Anterior cingulate cortex (tissue), 58 donors: ENCODE measurements at places on chromosomes 2 and 18.

- no peak for DNase-seq
Observed at GRCh38 chr18:58402951-58403702, 225.8 kb downstream of the ALPK2 start.

DNA sequence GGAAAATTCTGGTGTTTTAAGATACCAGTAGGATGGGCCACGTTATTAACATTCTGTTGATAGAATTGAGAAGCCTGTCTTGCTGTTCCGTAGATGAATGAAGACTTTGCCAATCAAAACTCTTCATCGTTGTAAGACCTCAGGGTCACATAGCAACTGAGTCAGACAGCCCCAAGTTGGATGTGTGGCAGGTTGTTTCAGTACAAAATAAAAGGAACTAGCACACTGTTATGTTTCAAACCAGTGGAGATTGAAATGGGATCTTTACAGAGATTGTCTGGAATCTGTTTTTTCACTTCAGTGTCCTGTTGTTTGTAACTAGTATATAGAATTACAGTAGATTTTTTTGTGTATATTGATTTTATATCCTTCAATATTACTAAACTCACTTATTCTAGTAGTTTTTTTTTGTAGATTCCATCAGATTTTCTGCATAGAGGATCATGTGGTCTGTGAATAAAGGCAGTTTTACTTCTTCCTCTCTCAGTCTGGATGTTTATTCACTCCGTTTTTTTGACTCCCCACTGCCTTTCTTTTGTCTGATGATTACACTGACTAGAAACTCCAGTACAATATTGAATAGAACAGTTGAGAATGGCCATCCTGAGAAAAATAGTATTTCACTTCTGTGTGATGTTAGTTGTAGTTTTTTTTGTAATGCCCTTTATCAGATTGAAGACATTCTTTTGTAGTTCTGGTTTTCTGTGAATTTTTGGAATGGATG lies 22.7 kb downstream of the EPC2 start:
- DNase-seq: no peak

DNA sequence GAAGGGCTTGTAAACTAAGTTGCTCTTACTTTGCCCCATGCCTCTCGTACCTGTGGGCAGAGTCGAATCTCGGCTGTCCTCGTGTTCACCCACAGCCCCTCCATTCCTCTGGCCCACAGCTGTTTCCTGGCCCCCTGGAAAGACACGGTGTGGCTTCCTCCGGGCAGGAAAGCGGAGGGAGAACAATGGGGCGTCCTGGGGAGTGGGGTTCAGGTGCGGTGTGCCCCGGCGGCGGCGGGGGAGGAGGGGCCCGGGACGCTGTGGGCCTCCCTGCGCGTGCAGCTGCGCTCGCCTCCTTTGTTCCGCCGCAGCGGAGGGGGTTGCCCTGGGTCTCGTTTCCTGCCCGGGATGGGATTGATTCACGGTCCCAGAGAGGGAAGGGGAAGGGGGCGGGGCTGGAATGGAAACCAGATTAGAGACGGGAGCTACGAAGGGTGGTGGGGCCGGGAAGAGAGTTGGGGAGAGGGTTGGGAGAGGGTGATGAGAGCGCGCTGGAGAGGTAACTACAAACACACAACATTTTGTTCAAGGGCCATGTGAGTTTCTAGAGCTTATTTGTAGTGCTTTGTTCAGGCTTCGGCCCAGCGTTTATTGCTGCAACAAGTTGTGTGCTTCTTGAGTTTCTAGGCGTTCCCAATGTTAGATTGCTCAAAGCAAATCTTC lies 796 bp downstream of the MYO1B start:
- DNase-seq: no peak

DNA sequence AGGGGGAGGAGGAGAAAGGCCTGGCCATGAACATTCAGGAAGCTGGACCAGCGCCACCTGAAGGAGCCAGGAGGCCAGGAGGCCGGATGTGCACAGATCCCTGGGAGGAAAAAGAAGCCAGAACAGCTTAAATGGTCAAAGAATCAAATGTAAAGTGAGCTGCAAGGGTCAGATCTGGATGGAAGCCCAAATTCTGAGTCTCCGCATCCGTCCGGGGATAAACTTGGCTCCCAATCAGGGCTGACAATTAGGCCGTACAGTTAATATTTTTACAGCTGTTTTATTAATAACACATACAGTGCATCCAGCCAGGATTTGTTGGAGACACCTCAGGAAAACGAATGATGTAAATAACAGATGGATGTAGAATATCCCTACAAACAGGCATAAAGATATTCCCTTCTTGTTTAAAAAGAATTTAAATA lies 495.1 kb upstream of the TCF4 start:
- DNase-seq: no peak

DNA sequence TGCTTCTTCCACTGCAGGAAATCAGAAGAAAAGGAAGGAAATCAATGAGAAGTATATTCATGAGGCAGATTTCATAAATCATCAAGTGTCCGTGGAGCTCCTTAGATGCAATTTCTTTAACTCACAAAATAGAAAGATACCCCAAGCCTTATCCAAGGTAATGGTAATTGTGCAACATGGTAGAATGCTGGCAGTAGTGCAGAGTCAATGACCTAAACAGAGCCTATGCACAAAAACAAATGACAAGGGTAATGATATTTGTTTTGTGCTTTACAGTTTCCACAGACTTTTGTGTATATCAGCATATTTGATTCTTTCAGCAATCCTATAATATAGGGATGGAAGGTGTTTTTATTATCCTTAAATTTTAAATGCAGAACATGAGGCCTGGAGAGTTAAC lies 102.7 kb downstream of the SETBP1 start:
- DNase-seq: no peak

GRCh38 chr2:138502255-138503086 lies 901 bp downstream of the SPOPL start:
- no peak for DNase-seq

DNA sequence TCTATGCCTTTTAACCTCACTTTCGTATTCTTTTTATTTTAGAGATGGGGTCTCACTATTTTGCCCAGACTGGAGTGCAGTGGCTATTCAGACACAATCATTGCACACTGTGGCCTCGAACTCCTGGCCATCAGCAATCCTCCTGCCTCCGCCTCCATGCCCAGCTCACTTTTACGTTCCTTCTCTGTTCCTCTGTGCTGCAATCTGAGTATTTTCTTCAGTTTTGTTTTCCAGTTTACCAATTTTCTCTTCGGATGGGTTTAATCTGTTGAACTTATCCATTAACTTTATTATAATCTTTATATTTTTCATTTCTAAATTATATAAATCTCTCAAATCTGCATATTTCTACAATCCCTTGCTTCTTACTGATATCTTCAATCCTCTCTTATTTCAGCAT lies 38.6 kb downstream of the SIGLEC15 start:
- DNase-seq: no peak

- DNase-seq: no peak
Observed at GRCh38 chr2:71830497-71831192, 317.0 kb downstream of the CYP26B1 start.

DNA sequence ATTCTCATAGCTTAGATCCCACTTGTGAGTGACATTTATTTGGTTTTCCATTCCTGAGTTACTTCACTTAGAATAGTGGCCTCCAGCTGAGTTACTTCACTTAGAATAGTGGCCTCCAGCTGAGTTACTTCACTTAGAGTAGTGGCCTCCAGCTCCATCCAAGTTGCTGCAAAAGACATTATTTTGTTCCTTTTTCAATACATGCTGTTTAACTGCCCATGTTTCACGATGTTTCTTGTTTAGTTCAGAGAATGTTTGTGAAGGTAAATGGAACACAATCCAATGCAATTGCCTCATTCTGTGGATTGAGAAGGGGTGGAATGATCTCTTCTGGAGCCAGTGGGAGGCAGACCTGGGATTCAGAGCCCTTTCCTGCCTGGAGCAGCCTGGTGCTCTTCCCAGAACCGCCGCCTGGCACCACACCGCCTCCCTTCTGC lies 273.5 kb upstream of the ATP5MC3 start:
- DNase-seq: no peak

- no peak for DNase-seq
Observed at GRCh38 chr18:55317324-55317723, 270.7 kb downstream of the TCF4 start.

- no peak for DNase-seq
Observed at GRCh38 chr2:226799976-226800940, 638 bp upstream of the IRS1 start.

DNA sequence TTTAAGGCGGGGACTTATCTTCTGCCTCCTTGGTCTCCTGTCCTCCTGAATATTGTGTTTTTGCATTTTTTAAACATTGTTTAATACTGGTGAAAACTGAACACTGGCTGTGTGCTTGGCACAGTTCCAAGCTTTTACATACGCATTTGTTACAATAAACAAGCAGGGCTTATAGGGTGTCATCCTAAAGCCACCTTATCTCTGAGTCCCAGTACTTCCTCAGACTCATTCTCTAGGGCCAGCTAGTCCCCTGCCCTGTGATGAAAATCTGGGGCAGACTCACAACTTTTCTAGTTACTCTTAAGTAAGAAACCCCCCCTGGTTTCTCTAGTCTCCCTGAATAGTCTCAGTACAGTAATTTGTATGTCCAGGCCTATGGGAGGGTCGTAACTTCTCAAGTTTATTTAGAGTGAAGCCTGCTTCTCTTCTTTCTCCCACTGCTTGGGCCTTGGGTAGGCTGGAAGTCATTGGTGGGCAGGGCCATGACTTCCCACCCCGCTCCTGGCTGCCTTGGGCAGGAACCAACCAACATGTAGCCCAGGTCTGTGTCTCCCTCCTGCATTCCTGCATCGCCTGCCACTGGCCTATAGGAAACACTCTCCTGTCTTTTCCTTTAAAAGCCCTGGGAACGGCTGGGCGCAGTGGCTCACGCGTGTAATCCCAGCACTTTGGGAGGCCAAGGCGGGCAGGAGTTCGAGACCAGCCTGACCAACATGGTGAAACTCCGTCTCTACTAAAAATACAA lies 7.7 kb upstream of the KCNE4 start:
- DNase-seq: no peak

DNA sequence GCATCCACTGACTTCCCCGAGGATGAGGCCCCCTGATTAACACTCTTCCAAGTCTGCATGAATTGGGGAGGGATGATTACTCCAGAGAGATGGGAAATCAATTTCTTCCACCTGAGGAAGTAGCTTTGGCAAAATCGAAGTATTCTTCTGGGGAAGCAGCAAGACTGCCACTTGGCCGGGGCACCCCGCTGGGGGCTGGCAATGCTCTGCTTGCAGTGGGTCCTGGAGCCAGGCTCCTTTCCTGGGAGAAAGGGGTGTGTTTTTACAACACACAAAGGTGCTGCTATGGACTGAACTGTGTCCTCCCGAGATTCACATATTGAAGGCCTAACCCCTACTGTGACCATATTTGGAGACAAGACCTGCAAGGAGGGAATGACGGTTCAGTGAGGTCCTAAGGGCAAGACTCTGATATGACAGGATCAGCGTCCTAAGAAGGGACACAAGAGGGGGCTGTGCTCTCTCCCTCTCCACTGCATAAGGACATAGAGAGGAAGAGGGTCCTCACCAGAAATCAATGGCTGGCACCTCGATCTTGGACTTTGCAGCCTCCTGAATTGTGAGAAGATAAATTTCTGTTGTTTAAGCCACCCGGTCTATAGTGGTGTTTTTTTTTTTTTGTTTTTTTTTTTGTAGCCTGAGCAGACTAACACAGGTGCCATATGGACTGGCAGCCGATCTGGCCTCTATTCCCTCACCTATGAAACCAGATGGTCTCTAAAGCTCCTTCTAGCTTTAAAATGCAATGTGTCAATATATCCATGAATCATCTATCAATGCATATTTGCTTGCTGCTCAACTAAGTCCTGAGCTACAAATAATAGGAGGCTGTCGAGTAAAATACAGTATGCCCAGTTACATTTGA lies 3.6 kb upstream of the SMARCAL1 start:
- DNase-seq: no peak

DNA sequence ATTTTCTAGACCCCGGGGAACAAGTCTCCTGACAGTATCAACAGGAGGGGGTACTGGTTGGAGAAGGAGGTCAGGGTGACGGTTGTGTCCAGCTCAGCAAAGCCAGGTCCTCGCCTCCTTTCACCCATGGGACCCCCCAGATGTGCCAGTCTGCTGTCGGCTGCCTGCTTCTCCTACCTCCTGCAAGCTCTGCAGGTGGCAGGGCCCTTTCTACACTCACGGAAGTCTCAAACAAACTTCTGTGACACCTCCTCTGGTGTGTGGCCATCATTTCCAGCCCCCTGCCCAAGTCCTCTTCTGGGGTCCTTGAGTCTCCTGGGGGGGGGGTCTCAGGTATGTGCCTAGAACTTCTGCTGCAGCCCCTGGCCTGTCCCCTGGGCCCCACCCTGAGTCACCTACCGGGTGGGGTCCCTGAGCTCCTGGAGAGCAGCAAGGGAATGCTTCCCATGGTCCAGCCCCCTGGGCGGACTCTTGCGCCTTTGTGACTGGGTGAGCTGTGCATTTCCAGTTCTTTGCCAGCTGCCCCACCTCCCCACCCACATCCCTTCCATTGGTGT lies 12.8 kb downstream of the SH3RF3 start:
- DNase-seq: no peak

- no peak for DNase-seq
Observed at GRCh38 chr18:65769652-65770051, 18.8 kb downstream of the CDH7 start.

DNA sequence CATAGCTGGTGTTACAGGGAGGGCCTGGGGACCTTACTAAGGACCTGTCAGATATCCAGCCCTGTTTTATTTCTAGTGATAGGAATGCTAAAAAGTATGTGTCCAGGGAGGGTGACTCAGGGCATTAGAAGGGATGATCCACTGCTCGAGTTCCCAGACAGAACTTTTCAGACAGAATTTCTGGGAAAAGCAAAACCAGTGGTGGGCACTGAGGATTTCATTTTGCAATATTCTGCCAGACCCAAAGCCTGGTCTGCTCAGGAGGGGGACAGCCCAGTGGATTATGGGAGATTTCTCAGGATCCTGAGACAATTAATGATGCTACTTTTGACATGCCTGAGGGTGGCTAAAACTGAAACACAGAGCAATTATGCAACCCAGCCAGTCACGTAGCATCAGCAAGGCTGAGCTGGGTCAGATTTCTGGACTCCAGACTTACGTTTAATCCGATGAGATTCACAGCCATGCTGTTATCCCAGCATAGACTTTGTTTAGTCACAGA lies 4.7 kb upstream of the KCNE4 start:
- no peak for DNase-seq

DNA sequence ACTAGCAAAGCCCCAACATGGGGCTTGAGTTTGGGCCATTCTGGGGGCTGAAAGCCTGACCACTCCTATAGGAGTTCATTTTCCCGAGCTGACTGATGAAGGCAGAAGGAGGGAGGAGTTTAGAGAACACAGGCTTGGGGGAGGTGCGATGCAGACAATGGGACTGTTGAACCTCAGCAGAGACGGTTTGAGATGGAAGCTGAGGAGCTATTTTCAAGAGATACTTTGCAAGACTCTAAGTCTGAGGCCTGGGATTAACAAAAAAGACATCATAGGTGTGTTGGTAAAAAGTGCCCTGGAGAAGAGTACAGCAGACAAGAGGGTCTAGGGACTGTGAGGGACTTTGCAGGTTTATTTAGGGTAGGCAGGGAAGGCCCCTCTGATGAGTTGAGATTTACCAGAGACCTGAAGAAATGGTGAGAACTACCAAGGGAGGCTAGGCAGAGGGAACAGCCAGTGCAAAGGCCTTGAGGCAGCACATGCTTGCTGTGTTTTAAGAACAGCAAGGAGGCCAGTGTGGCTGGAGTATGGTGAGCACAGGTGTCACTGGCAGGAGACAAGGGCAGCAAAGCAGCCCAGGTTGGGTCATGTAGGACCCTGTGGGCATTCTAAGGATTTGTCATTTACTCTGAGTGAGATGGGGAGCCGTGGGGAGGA lies 31.6 kb downstream of the PCBP1 start:
- no peak for DNase-seq

- no peak for DNase-seq
Observed at GRCh38 chr2:18154812-18155211, 276.3 kb downstream of the KCNS3 start.

GRCh38 chr18:4203568-4204437 lies 251.3 kb downstream of the DLGAP1 start:
- DNase-seq: no peak

GRCh38 chr2:33275689-33276444 lies 200.6 kb upstream of the RASGRP3 start:
- DNase-seq: no peak
